ENCODE measurements at places on chromosomes 4 and X.
A peak's percentile ranks its signal among the peaks of the same experiment; 100 is the strongest.

DNA sequence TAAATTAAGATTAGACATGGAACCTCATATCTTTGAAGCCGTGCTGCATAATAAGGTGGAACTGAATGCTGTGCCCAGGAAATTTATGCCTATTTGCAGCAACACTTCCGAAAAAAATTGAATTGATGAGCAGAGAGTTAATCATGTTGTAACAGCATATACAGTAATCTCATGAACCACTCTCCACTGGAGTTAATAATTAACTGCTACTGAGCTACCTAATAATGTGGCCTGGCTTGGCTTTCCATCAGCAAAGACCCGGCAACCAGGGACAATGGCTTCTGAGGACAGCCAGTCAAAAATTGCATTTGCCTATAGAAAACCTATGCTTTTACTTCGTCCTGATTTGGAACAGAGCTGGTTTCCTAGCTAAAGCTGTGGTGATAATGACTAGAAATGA lies 63.8 kb upstream of the GATB start:
- no peak for DNase-seq

- no peak for DNase-seq
Observed at GRCh38 chrX:51851507-51852085, 41.8 kb upstream of the MAGED1 start.

- DNase-seq: no peak
Observed at GRCh38 chrX:120223374-120223773, 27.2 kb upstream of the ZBTB33 start.

DNA sequence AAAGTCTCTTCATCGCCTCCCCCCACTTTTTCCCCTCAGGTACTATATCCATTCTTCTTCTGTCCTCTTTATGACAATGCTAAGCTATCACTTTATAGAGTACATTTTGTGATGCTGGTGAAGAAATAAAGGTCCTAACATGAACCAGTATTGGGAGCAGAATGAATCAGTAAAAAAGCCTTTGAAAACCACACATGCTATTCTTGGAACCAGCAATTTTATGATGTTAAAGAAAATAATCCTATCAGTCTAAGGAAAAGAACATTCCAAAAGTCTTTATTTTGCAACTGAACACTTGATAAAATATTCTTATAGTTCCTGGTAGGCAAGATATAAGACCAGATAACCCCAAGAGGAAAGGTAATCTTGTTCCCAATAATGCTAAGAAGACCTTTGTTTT lies 107.8 kb upstream of the MCF2 start:
- no peak for DNase-seq

DNA sequence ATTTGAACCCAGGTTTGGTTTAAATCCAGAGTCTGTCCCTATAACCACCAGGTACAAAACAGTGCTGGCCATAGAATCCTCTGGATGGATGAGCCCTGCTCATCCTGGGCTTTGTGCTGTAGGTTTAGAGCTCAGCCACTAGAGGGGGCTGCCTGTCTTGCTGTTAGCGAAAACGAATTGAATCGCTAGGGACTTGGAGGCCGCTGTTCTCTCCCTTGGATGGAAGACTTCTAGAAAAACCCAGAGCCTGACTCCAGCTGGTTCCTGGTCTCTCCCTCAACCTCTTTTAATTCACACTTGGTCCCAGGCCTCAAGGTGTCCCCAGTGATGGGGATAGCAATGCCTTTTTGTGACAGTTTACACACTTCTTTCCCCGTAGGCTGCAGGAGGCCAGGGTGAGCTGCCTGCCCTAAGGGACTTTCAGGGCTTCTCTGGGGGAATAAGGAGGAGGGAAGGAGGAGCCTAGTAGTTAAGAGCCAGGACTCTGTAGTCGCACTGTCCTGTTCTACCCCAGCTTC lies 8.7 kb downstream of the RIPPLY1 start:
- peak; percentile 51 for DNase-seq

GRCh38 chr4:181662383-181662782 lies 580.8 kb upstream of the TENM3 start:
- no peak for DNase-seq

DNA sequence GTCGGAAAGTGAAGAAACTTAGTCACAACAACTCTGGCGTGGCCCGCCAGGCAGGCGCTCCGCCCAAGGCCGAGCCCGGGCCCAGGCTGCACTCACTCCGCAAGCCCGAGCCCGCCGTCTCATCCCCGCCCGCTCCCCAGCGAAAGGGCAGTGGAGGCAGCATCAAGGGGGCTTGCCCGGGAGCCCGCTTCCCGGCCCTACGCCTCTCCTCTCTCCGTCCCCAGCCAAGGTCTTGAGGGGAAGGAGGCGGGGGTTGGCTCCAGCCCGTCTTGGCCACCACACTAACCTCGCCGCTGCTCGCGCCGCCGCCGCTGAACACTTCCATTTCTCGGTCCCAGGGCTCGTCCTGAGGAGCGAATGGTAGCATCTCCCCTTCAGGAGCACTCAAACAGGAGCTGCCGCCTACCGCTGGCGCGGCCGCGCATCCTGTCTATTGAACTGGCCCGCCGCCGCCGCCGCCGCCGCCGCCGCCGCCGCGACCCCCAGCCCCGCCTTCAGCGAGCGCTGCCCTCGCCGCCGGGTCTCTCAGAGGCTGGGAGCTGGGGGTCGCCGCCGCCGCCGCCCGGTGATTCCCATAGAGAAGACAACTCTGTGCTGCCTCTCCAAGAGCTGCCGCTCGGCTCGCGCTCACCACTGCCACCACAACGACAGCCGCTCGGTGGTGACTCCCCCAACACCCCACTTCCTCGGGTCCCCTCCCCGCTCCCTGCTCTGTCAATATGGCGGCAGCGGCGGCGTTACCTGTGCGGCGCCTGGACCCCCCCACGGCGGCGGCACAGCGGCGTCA lies at the start of gene RPS6KA6:
Gene RPS6KA6, minus strand, starts transcription at position 667 of the 787 bp plus-strand sequence. Its CDS starts 300 bp downstream, at position 367.
- DNase-seq: peak; percentile 8

- DNase-seq: no peak
Observed at GRCh38 chr4:108607079-108607815, 13.1 kb upstream of the RPL34 start.
